Right forelimb (tissue), 1 donor: ENCODE measurements at places on chromosomes 1 and 21.

DNA sequence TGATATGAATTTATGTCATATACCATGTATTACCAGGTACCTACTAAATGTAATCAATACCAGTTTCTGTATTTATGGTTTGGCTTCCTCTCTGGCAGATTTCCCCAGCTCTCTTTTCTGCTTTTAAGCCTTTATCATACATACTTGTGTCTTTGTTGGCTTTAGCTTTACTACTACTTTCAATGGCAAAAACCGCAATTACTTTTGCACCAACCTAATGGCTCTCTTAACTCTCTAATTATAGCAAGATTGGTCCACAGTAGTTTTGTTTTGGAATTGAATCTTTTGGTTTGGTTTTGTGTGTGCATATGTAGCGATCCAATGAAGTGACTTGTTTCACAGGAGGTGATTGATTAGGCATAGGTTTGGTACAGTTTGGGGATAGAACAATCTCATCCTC is 93.6 kb downstream of the ATG4C start:
- DNase-seq: no peak

GRCh38 chr21:22260274-22260673 is 1262.1 kb downstream of the NCAM2 start:
- no peak for DNase-seq

DNA sequence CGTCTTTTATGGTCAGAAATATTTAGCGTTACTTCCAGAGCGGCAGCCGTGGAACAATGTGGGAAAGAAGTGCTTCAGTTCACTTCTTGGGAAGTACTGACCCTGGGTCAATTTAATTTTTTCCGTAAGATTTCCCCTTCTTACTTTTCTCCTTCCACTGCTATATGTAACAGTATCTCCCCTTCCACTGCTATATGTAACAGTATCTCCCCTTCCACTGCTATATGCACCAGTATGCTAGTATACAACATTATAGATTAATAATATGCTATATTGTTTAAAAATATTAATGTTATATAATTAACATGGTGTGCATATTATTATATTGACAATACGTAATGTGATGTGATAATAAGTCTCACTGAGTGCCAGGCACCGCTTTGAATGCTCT is 69.7 kb upstream of the ERG start:
- DNase-seq: no peak

DNA sequence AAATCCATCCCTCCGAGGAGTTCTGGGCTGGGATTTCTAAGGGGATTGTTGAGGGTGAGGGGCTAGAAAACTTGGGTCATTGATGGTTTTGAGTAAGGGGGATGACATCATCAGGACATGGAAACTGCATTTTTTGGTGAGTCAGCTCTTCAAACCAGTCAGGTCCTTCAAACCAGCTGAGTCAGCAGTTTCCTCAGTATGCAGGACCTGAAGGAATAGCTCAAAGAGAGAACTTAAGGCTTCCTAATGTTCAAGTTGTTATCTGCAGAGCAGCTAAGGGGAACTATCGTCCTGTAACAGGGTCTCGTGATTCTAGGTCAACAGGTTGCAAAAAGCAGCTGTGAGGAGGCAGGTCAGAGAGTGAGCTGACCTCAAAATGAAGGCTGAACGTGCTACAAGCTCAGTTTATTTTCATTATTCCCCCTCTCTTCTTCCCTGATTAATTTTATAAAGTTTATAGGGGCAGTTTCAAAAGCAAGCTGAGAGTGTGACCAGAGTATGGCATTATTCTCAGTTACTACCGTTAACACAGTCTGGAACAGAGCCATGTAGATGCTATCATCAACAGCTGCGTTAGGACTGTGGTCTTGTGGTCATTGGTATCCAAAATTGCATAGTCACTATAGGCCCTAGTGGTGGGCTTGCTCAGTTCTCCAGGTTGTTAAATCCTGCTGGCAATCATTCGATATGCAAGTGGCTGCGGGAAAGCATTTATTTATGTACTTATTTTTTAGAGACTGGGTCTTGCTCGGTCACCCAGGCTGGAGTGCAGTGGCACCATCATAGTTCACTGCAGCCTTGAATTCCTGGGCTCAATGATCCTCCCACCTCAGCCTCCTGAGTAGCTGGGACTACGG is 10.7 kb upstream of the SDC3 start:
- DNase-seq: peak; percentile 43
